ENCODE measurements at places on chromosomes 1 and 21.
A peak's percentile ranks its signal among the peaks of the same experiment; 100 is the strongest.

- peak; percentile 16 for DNase-seq
Observed at GRCh38 chr1:198771563-198772153, 132.8 kb downstream of the PTPRC start.

DNA sequence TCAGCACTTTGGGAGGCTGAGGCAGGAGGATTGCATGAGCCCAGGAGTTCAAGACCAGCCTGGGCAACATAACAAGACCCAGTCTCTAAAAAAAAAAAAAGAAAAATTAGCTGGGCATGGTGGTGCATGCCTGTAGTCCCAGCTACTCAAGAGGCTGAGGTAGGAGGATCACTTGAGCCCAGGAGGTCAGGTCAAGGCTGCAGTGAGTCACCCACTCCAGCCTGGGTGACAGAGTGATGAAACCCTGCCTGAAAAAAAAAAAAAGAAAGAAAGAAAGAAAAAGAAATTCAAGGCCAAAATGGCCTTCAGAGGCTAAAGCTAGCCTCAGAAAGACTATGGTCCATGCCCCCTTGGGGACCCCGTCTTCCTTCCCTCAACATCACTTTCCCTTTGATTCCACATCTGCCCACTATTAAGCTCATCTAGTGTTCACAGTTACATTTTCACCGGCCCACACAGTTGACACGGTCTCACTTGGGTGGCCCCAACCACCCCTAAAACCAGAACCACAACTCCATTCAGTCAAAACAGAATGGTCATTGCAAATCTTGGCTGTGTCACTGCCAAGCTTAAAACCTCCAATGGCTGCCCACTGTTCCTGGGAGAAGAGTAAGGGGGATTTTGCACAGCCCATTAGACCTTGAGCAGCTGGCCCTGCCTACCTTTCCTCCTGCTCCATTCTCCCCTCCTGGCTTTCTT, 2.1 kb upstream of the CAPN8 start:
- no peak for DNase-seq

GRCh38 chr1:43853161-43853921, 80.3 kb upstream of the ARTN start:
- DNase-seq: no peak

DNA sequence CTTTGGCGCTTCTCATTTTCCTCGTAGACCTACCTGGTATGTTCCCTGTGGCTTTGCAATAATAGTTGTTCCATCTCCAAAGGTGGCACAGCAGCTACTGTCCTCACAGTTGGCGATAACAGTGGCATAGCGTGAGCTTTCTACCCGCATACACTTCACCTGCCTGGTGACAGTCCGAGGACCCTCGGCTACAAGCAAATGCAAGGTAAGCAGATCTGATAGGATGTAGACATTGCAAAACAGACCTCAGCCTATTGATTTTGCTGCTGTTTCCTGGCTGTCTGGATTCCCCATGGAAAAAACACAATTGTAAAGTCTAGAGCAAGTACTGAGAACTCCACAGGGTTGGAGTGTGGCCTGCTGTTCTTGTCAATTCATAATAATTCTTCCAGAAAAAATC, 78.5 kb downstream of the WDR3 start:
- DNase-seq: no peak

GRCh38 chr1:226674892-226675714, 64.0 kb downstream of the ITPKB start:
- DNase-seq: no peak

DNA sequence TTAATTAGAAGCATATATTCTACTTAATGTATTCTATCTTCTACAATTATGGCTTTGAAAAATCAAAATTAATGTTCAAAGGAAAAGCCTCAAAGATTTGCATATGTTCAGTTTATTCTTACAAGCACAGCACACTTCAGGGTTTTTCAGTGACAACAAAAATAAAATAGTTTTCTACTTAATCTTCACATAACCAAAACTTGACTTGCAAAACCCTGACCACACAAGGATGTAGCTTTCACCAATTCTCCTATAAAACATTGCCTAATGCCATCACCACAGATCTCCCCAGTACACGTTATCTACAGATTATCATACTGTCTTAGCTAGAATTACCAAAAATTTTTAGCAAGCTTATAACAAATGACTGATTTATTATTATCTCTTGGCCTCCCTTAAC, 23.3 kb downstream of the LPAR3 start:
- no peak for DNase-seq

DNA sequence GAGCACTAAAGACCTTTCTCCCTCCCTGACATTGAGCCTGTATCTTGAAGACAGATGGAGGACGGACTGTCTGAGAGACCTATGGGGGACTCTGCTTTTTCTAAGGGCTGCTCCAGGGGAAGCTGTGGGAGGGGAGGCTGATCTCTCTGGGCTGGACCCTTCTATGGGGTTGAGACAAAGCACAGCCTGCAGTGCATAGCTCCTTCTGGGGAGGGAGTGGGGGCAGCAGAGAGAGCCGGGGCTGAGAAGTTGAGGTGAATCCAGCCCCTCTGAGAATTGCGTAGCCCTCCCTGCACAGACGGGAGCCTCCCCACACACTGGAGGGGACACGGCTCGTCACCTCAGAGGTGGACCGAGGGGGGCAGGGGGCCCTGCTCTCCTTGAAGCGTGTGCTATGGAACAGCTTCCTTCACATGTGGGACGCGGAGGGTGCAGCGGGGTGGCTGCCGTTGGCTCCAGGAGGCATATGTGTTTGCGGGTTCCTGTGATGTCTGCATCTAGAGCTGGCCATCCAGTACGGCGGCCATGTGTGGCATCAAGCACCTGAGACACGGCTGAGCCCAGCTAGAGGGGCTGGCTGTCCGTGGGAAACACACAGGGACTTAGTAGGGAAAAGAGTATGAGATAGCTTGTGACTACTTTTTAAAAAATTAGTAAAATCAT, 299.1 kb downstream of the CAMTA1 start:
- no peak for DNase-seq

- peak; percentile 28 for DNase-seq
Observed at GRCh38 chr1:39490596-39491145, 765 bp upstream of the BMP8A start.

DNA sequence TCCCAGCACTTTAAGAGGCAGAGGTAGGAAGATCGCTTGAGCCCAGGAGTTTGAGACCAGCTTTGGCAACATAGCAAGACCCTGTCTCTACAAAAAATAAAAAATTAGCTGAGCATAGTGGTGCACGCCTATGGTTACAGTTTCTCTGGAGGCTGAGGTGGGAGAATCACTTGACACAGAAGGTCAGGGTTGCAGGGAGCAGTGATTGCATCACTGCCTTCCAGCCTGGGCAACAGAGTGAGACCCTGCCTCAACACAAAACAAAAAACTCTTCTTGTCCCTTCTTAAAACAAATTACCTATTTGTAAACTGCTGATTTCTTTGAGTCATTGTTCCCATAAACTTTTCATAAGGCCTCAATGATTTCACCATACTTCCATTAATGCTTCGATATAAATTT, 18.7 kb downstream of the PRKAA2 start:
- DNase-seq: no peak

- no peak for DNase-seq
Observed at GRCh38 chr1:86140281-86140880, 16.2 kb downstream of the COL24A1 start.

GRCh38 chr1:30721812-30722537, 1.4 kb downstream of the MATN1 start:
- no peak for DNase-seq

DNA sequence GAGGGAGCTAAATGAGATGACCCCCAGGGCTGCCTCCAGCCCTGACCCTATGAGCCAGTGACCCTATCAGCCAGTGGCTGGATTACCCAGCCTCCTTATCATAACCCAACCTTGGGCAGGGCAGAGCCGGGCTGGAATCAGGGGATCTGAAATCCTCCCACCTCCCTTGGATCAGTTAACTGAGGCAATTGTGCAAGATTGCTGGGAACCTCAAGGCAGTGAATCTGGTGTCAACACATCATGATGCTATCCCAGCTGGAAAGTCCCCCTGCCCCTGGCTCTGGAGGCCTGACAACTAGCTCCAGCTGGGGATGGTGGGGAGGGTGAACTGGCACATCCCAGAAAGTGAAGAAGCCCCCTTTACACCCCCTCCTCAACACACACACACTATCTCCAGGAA, 6.4 kb upstream of the TSPAN1 start:
- DNase-seq: no peak

DNA sequence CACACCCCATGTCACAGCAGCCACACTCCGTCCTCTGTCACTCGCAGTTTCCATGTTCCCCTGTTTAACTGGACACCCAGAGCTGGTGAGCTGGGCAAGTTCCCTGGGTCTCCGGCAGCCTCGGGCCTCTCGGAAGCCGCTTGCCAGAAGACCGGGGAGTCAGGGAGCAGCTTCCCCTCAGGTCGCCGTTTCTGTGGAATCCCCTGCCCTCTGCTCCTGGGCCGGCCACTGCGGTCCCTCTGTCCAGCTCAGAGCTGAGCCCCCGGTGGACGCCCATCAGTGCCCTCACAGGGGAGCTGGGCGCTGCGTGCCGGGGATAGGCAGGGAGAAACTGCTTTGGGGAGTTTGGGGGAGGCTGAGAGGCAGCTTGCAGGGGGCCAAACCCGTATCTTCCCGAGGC, 37.7 kb downstream of the KCNAB2 start:
- DNase-seq: no peak

GRCh38 chr1:189429610-189430009, 1048.1 kb downstream of the BRINP3 start:
- peak; percentile 34 for DNase-seq

DNA sequence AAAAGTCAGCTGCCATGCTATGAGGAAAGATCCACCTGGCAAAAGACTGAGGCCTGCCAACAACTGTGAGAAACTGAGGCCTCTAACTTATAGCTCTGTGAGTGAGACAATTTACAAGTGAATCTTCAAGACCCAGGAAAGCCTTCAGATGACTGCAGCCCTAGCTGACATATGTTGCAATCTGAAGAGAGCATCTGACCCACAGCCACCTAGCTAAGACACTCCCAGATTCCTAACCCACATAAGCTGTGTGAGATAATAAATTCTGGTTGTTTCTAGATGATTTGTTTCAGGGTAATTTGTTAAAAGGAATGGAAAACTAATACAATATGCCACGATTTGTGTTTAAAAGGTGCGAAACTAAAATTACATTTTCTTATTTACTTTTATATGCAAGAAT, 55.1 kb downstream of the HFM1 start:
- no peak for DNase-seq

DNA sequence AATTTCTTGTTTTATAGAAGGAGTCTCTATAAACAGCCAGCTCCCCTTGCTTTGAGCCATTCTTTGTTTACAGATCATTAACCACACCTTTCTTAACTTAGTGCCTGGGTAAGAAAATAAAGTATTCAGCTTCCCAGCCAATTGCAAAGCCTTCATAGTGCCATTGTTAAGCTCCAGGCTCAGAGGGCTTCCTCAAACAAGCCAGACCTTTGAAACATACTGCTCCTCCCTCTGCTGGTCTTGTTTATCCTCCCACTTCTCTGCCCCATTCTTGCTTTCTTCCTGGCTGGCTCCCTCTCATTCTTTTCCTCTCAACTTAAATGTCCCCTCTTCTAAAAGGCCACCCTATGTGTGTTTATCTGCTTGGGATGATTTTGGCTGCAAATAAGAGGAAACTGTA, 319.4 kb upstream of the ST6GALNAC5 start:
- no peak for DNase-seq

GRCh38 chr1:151920149-151920548, 10.8 kb upstream of the THEM4 start:
- no peak for DNase-seq

GRCh38 chr21:38321568-38321967, 64.8 kb downstream of the KCNJ15 start:
- DNase-seq: no peak

DNA sequence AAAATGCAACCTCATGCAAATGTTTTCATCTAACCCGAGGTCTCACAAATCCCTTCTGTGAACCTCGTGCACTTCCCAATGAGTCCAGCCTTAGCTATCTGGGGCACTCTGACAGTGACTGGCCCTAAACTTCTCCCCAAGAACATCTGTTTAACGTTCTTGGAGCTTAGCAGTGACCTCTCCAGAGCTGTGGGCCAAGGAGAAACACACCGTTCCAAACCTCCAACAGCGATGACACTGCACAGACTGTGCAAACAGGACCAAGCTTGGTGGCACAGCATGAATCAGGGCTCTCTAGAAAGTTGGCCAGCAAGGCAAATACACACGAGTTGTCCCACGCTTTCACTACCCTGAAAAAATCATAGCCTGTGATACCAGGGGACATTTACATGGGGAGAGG, 15.8 kb downstream of the BEND5 start:
- no peak for DNase-seq

DNA sequence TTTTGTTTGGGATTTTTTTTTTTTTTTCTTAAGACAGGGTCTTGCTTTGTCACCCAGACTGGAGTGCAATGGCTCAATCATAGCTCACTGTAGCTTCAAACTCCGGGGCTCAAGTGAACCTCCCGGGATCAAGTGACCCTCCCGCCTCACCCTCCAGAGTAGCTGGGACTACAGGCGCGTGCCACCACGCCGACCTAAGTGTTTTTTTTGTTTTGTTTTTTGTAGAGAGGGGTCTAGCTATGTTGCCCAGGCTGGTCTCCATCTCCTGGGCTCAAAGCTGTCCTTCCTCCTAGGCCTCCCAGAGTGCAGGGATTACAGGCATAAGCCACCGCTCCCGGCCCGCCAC, 776 bp downstream of the HLCS start:
- DNase-seq: no peak

DNA sequence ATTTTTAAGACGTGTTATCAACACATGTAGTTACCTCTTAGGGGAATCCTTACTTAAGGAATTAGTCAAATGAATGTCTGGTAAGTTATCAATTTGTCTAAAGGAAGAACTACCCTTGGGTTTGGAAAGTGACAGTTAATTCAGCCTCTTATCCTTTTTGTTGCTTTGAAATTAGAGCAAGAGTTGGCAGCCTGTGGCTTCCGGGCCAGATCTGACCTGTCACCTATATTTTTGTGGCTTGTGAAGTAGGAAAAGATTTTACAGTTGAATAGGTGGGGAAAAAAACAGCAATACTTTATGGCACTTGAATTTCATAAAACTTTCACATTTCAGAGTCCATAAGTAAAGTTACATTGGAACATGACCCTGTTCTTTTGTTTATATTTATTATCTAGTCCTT, 5.5 kb downstream of the MRPS6 start:
- DNase-seq: no peak

DNA sequence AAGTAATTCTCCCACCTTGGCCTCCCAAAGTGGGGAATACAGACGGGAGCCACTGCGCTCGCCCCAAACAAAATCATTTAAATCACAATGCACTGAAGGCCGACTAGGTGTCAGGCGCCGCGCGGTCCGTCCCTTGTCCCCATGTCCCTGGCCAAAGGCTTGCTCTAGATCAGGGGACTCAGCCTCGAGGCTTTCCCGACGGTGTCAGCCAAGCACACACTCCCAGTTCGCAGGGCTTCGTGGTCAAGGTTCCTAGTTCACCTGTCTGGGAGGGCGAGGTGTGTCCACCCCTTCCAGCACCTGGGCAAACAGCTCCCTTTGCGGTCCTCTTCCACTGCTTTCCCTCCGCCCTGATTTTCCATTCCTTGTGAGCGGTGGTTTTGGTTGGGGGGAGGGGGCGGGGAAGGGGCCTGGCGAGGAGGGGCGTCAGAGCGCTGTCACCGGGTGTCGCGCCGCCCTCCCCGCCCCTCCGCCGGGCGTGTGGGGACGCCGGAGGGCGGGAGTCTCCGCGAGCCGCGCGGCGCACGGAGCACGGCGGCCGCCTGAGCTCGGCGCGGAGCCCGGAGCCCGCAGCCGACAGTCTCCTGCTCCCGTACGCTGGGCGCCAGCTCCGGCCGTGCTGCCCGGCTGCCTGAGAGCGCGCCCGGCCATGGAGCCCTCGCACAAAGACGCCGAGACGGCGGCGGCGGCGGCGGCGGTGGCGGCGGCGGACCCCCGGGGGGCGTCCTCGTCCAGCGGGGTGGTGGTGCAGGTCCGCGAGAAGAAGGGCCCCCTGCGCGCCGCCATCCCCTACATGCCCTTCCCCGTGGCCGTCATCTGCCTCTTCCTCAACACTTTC, at the start of gene STUM:
Gene STUM, plus strand, starts transcription at position 509 of the 838 bp plus-strand sequence. Its CDS starts 141 bp downstream, at position 650.
- peak; percentile 24 for DNase-seq

All from cerebellar cortex (tissue), 1 donor.